ENCODE measurements at places on chromosomes 11 and 22. TPM values are rescaled to one million over a fixed set of nuclear protein-coding genes. Genes with fewer than 3 reads are reported as not detected.

DNA sequence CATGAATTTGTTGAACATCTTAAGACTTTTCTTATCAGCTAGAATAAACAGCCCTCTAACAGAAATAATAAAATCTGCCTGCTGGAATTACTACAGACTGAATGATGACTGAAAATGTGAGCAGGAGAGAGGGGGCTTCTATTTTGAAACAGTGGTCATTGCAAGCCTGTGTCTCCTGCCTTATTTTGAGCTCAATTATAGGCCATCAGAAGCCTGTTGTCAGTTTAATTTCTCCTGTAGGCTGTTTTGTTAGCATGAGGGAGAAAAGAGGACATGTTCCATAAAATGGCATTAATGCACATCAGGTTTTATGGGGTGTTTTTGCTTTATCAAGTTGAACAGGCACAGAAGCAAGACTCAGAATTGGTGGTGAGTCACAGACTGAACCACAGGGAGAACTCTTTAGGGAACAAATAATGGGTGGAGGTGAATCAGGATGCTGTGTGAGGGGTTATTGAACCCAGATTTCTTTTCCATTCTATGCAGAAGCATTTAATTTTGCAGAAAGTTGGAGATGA is 129.1 kb downstream of the PARVA start:
- DNase-seq: no peak

DNA sequence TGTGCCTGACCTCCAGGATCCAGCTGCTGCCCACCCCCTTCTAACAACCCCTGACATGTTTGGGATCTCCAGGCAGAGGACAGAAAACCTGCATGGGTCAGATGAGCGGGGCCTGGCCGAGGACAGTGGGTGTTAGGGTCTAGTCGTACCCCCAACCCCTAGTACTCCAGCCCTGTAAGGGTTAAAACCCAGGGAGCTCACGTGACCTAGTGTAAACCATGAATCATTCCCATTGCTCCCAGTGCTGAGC is 89.1 kb upstream of the CRYBB3 start:
- no peak for DNase-seq

DNA sequence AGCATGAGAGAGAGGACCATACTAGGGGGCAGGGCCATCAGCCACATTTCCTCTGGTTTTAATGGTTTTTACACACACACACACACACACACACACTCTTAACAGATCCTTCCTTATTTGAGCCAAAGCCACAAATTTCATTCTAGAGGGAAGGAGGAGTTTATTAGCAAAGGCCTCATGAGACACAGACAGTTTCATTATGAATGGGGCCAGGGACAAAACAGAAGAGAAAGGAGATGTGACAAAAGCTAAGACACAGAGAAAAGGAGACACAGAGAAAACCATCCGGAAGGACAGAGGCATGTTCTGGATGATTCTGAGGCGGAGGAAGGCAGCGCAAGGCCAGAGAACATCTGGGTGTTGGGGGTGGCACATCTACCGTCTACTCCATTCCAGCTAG is 32.2 kb upstream of the ARFGAP3 start:
- no peak for DNase-seq

- DNase-seq: no peak
These were observed 3.7 kb upstream of the APLNR start for GRCh38 chr11:57240757-57241156.

DNA sequence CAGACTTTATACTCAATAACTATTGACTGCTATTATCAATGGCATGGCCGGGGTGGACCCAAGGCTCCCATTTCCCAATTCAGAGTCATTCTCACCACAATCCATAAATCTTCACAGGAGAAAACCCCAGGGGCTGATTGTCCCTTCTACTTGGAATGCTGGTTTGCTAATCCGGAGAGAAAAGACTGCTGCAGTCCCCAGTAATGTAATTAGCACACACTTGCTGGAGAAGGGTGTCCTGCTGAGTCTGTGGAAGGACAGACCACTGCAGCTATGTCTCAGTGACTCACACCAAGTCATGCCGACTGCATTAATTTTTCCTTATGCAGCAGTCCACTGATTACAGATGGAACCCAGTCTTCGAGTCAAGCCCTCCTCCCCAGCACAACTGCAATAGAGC is 5.9 kb upstream of the ETS1 start:
- no peak for DNase-seq

DNA sequence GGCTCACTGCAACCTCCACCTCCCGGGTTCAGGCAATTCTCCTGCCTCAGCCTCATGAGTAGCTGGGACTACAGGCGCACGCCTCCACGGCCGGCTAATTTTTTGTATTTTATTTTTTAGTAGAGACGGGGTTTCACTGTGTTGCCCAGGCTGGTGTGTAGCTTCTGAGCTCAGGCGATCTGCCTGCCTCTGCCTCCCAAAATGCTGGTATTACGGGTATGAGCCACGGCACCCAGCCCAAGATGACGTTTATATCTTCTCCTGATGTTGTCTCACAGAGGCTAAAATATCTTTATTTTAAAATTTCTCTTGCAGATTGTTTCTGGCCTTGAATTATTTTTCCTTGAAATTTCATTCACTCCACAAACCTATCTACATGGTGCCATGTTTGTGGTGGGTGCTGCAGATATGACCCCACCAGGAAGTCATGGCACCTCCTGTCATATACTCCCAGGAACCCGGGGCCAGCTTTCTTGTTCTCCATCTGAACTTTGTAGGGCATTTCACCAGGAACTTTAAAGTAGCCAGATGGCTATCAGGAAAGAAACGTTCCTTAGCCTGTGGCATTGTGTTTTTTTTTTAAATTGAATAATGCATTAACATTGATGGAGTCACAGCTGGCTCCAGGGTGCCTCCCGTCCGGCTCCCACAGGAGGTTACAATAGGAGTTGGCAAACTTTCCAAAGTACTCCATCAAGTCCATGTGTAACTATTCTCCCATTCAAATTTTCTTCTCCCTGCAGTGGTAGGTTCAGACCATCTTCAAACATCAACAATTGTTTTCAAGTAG is 42.0 kb upstream of the LIPT2 start:
- no peak for DNase-seq

GRCh38 chr11:134535029-134536025 is 123.3 kb upstream of the B3GAT1 start:
- DNase-seq: no peak

GRCh38 chr22:43325176-43325575 is 18.0 kb downstream of the SCUBE1 start:
- no peak for DNase-seq

GRCh38 chr11:65066805-65067291 is 8.5 kb upstream of the NAALADL1 start:
- no peak for DNase-seq

DNA sequence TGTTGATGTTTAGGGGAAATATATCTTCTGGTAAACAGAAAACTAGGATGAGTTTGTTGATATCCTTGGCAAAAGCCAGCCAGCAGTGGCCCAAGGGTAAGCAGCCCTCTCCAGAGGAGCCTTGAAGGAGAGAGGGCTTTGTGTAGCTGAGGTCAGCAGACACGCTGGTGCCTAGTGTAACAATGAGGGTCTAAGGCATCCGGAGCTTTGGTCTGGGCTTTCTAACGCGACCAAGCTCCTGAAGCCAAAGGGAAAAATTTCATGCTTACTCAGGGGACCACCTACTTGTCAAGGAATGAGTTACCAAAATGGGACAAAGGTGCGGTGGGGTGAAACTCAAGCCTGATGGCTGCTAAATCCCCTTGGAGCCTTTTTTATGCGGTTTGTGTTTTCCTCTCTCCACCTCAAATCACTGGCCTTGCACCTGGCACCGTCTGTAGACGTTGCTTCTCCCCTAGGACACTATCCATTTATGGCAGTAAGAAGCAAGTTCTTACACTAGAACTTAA is 134.9 kb downstream of the DBX1 start:
- no peak for DNase-seq

MS4A12 gene
- not detected for total RNA-seq

GRCh38 chr11:112881461-112881860 is 79.8 kb upstream of the NCAM1 start:
- peak; percentile 68 for DNase-seq

DNA sequence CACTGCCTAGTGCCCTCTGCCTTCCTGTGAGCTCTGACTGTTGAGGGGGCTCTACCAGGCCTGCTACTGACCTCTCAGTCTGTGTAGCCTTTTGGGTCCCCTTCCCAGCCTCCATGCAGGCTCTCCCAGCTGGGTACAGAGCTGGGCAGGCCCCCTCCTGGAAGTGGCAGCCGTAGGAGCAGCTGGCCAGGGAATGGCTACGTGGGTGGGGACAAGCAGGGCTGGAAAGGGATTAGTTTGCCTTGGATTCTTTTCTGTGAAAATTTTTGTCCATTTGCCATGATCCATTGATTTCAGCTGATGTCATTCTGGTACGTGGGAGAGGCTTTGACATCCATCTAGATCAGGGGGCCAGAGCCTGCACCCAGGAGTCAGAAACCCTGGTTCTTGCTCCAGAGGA is 23.9 kb upstream of the NECTIN1 start:
- DNase-seq: no peak

GRCh38 chr11:123384116-123384515 is 46.0 kb upstream of the GRAMD1B start:
- no peak for DNase-seq

KCNJ4 gene
- not detected for total RNA-seq

- no peak for DNase-seq
These were observed 850.8 kb downstream of the BRD1 start for GRCh38 chr22:48976556-48977535.

GRCh38 chr11:128201801-128202200 is 385.6 kb downstream of the ETS1 start:
- no peak for DNase-seq

DNA sequence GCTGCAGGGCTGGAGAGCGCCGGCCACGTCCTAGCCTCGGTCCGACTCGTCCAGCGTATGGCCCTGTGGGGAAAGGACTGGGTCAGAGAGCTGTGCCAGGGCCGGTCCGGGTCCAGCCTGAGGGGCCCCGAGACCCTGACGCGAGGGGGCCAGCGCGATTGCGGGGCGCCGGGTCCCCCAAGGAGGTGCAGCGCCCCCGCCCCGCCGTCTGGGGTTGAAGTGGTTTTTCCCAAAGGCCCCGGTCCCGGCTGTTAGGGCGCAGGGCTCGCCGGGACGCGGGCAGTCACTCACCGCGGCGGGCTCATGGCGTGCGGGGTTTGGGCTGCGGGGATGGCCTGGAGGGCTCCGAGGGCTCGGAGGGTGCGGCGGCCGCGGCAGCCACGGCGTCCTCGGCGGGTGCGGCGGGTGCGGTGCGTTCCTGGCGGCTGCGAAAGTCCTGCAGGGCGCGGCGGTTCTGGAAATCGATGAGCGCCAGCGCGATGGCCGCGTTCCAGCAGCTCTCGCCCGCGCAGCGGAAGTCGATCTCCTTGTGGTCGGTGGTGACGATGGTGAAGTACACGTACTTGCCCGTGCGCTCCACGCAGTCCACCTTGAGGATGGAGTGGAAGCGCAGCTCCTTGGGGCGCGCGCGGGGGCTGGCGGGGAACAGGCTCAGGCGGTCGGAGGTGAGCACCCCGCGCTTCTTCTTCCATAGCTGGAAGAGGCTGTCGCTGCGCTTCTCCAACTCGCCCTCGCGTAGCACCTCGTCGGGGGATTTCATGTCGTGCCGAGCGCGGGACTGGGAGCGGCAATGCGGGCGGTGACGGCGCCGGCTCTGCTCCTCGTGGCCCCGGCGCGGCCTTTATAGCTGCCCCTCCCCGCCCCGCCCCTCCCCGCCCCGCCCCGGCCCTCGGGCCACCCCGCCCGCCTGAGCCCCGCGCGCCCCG is at the start of gene PHLDA2:
PHLDA2 (minus strand) TSS at position 816 of the 926 bp plus-strand sequence; CDS start at position 760, 56 bp downstream.
- DNase-seq: no peak

RASGRP2 gene
- 27.7 TPM for total RNA-seq

AGBL2 gene
- total RNA-seq: 1.3 TPM

DNA sequence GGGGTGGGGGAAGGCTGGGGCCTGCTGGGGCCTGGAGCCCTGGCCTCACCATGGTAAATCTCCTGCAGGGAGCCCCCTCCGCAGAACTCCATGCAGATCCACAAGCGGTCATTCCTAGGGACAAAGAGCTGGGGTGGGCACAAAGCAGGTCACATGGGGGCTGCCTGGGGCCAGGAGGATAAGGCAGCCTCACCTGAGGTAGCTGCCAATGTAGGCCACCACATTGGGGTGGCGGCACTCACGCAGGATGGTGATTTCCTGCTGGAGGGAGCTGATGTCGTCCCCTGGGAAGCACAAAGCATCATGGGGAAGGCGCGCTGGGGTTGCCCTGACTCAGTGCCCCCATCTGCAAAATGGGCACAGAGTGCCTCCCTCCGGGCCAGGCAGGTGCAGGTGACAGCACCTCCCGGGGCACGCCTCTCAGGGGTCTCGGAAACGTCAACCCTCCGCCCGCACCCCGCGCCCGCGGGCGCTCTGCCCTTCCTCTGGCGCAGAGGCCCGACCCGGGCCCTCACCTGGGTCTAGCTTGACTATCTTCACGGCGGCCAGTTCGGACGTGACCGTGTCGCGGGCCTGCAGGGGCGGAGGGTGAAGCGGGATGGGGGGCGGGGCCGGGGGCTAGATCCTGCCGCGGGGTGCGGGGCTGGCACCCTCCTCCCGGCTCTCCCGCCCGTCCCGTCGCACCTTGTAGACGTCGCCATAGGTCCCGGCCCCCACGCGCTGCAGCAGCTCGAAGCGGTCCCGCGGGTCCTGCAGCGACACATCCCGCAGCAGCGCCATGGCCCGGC is 450 bp downstream of the MAP4K2 start:
- peak; percentile 61 for DNase-seq

All from uterus (tissue), 4 donors.